ENCODE measurements at places on chromosomes 11 and 22.

- DNase-seq, result peak; percentile 36
Observed at GRCh38 chr11:108985945-108986279, 321.0 kb downstream of the DDX10 start.

GRCh38 chr11:76419896-76420295 lies 24.9 kb upstream of the EMSY start:
- no peak for DNase-seq

DNA sequence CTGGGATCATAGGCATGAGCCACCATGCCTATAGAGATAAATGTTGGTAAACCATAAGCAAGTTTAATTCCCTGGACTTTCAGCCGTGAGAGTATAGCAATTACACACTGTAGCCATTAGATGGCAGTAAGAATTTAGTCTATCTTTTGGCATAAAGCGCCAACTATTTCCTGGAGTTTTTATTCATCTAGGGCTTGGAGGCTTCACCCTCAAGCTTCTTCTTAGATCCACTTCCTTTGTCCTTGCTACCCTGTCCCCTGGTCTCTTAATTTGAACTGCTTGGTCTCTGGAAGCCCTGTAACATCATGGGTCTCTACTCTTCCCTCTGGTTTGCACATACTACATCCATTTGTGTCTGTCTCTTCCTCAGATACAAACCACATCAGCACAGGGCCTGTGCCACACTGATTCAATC lies 38.2 kb downstream of the OR10A6 start:
- DNase-seq, result peak; percentile 70

- DNase-seq, result no peak
Observed at GRCh38 chr11:122843281-122844141, 5.2 kb downstream of the CRTAM start.

DNA sequence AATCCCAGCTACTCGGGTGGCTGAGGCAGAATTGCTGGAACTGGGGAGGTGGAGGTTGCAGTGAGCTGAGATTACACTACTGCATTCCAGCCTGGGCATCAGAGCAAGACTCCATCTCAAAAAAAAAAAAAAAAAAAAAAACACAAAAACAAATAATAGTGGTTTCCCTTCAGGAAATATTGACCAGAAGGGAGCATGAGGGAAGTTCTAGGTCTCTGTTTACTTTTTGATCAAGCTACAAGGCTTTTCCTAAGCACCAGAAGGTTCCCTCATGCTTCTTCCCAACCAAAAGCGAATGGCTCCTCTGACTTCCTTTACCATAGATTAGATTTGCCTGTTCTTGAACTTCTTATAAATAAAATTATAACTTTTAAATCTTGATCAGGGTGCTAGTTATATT lies 18.3 kb downstream of the MYO18B start:
- no peak for DNase-seq

DNA sequence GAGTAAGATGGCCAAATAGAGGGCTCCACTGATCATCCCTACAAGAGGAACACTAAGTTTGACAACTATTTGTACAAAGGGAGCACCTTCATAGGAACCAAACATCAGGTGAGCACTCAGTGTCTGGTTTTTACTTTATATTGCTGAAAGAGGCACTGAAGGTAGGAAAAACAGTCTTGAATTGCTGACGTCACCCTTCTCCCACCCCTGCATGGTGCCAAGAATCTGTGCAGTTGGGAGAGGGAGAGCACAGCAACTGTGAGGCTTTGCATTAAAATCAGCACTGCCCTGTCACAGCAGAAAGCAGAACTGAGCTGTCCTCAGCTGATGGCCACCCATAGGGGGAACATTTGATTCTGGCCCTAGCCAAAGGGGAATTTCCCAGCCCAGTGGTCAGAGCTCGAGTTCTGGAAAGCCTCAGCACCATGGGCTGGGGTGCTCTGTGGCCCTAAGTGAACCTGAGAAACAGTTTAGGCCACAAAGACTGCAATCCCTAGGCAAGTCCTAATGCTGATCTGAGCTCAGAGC lies 37.9 kb downstream of the PIWIL3 start:
- DNase-seq, result no peak

DNA sequence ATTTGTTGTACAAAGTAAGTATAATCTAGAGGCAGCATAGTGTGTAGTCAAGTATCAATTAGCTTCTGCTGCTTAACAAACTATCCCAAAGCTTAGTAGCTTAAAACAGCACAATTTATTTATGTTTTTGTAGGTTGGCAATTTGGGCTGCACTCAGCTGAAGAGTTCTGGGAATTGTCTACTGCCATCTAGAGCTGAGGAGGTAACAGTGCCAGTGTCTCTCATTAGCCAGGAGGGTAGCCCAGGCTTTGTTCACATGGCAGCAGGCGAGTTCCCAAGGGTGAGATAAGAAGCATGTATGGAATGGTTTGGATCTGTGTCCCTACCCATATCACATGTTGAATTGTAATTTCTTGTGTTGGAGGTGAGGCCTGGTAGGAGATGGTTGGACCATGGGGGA lies 45.8 kb upstream of the SLN start:
- DNase-seq, result no peak

DNA sequence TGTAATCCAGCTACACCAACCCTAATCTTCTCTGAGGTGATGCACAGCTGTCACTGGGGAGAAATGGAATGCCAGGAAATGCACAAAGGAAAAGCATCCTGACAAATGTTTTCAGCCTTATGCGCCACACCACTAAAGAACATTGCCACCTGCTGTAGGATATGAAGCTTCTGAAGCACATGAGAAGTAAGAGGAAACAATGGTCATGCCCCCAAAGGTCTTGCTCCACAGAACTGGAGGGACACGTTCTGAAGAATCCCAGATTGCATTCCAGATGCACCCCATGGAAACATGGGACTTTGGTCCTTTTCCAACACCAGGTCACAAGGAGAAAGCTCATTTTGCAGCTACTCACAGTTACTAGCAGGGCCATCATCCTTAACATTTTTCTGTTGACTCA lies 48.7 kb upstream of the ZBED5 start:
- peak; percentile 41 for DNase-seq
